Gastrocnemius medialis (tissue), 4 donors: ENCODE measurements at places on chromosomes 7 and 10. TPM values are rescaled to one million over a fixed set of nuclear protein-coding genes. Genes with fewer than 3 reads are reported as not detected.

Gene PTPN20
- total RNA-seq, result 4.9 TPM

Gene WDFY4
- total RNA-seq, result 0.29 TPM

Gene HOXA3
- 0.53 TPM for total RNA-seq

Gene NYAP1
- not detected for total RNA-seq

DNA sequence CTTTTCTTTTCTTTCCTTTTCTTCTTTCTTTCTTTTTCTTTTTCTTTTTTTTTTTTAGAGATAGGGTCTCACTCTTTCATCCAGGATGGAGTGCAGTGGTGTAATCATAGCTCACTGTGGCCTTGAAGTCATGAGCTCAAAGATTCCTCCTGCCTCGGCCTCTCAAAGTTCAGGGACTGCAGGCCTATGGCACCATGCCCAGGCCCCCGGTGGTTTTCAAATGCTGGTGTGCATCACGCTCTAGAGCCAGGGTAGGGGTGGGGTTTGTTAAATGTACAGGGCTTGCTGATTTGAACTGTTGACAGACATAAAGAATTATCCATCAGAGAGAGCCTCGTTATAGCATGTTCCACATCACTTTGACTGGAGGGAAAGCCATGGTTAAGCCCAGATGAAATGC, 5.8 kb downstream of the MINDY4 start:
- peaks cover 47% of the 10 kb centered on the region for H3K4me1 ChIP-seq
- no peak overlapping the region for H3K4me3 ChIP-seq
- H3K36me3 ChIP-seq, result no peaks in the 10 kb centered on the region
- no peaks in the 10 kb centered on the region for H3K27me3 ChIP-seq

DNA sequence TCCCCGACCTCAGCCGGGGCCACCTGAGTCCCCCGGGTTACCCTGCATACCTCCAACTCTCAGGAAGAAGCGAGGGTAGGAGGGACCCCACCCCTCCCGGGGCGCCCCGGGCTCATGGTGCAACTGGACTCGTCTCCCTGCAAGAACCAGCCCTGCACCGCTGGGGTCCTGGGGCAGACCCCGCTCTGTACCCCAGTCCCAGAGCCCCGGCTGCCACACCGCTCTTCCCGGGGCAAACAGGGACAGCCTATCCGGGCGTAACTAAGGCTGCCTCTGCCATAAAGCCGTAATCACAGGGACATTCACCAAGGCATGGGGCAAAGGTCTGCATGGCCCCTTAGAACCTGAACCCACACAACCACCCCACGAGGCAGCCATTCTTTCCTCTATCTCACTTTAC, 6.7 kb upstream of the MAFK start:
- no peaks in the 10 kb centered on the region for H3K27me3 ChIP-seq
- no peak overlapping the region for H3K27ac ChIP-seq
- DNase-seq, result no peak
- H3K4me1 ChIP-seq, result no peaks in the 10 kb centered on the region

DNA sequence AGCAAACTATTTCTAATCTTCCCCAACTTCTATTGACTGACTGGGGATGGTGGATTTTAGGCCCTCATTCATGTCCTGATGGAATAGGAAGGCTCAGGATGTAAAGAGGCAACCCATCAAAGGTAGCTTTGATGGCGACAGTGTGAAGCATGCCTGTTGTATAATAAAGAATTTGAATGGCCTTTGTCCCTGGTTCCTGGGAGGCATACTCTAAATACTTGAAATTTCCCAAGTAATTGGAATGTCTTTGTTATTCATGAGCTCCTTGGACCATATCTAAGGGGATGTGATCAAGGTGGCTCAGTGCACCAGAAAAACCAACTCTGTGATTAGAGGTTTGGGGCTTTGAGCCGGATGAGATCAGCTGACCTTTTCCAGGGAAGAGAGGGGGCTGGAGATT, 264.5 kb upstream of the NEBL start:
- H3K36me3 ChIP-seq, result no peaks in the 10 kb centered on the region
- no peak overlapping the region for H3K4me3 ChIP-seq
- H3K4me1 ChIP-seq, result no peaks in the 10 kb centered on the region
- no peak for DNase-seq
- H3K27ac ChIP-seq, result no peak overlapping the region

DNA sequence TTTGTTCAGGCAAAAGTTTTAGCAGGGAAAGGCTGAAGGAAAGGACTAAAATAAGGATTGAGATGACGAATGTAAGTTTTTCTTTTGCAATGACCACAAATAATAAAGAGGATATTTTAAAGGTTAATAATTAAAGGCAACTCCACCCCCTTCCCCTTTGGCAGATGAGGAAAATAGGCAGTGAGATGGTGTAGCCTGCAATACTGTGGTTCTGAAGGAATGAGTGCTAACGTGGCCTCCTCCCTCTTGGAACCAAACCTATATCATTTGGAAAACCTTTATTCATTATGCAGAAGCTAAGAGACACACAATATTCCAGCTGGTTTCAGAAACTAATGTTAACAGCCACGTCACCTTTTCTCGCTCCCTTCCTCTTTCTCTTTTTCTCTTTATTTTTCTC, 70.9 kb upstream of the COL1A2 start:
- DNase-seq, result no peak
- H3K27ac ChIP-seq, result no peak overlapping the region
- no peaks in the 10 kb centered on the region for H3K27me3 ChIP-seq

GRCh38 chr7:68892236-68892635, 706.0 kb upstream of the AUTS2 start:
- no peak overlapping the region for H3K27ac ChIP-seq
- H3K36me3 ChIP-seq, result no peaks in the 10 kb centered on the region
- no peak overlapping the region for H3K4me3 ChIP-seq

- no peaks in the 10 kb centered on the region for H3K27me3 ChIP-seq
- no peaks in the 10 kb centered on the region for H3K4me1 ChIP-seq
- peaks cover 6% of the 10 kb centered on the region for H3K36me3 ChIP-seq
- no peak for DNase-seq
Measured at GRCh38 chr7:152108359-152108758, 82.9 kb downstream of the GALNT11 start.

DNA sequence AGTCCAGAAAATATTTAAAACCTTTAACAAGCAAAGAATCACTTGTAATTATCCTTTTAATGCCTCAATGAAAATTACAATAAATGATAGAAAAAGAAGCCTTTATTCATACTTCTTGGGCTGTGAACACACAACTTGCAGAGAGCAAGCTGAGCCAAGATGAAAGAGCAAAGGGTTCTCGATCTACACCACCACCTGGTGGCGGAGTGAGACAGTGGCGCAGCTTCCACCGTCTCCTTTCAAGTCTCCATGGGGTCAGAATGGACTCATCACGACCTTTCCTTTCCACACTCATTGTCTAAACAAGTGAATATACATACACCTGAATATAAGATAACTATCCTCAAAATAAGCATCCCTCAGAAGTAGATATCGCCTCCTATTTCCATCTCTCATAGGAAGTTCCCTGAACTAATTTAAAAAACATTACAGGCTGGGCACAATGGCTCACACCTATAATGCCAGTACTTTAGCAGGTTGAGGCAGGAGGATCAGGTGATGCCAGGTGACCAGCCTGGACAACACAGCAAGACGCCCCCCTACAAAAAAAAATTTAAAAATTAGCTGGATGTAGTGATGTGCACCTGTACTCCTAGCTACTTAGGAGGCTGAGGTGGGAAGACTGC, 40.7 kb downstream of the ATE1 start:
- no peak overlapping the region for H3K4me3 ChIP-seq
- peak; percentile 19 for DNase-seq
- H3K36me3 ChIP-seq, result peaks cover 18% of the 10 kb centered on the region
- no peaks in the 10 kb centered on the region for H3K27me3 ChIP-seq
- H3K27ac ChIP-seq, result no peak overlapping the region

GRCh38 chr10:102744374-102745051, 765 bp downstream of the WBP1L start:
- H3K36me3 ChIP-seq, result no peaks in the 10 kb centered on the region
- peaks cover 27% of the 10 kb centered on the region for H3K4me1 ChIP-seq
- H3K27me3 ChIP-seq, result no peaks in the 10 kb centered on the region
- H3K27ac ChIP-seq, result peak overlapping the region; percentile 94
- no peak for DNase-seq

DNA sequence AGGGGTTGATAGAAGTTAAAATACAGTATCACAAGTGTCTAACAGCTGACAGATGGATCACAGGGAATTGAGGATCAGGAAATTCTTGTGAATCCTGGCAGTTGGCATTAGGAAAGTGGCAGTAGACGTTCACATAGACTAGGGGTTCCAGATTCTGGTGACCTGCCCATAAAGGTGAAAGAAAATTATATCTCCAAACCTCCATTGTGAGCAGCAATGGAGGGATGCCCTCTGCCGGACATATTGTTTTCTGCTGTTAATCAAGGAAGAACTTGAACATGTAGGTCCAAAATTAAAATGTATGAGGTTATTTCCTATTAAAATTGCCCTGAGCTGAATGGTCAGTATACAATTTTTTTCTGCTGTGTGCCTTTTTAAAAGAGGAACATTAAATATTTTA, 5.1 kb downstream of the NME8 start:
- H3K27me3 ChIP-seq, result no peaks in the 10 kb centered on the region
- no peaks in the 10 kb centered on the region for H3K36me3 ChIP-seq
- H3K27ac ChIP-seq, result no peak overlapping the region
- no peak overlapping the region for H3K4me3 ChIP-seq
- no peaks in the 10 kb centered on the region for H3K4me1 ChIP-seq
- no peak for DNase-seq

GRCh38 chr7:78492146-78492545, 693.6 kb downstream of the PHTF2 start:
- H3K4me1 ChIP-seq, result no peaks in the 10 kb centered on the region
- H3K36me3 ChIP-seq, result no peaks in the 10 kb centered on the region
- DNase-seq, result no peak
- no peak overlapping the region for H3K4me3 ChIP-seq
- H3K27me3 ChIP-seq, result no peaks in the 10 kb centered on the region
